Breast epithelium (tissue), 4 donors: ENCODE measurements at places on chromosomes 11 and 22.

GRCh38 chr22:36797374-36797773 is 19.5 kb downstream of the PVALB start:
- no peak for DNase-seq

DNA sequence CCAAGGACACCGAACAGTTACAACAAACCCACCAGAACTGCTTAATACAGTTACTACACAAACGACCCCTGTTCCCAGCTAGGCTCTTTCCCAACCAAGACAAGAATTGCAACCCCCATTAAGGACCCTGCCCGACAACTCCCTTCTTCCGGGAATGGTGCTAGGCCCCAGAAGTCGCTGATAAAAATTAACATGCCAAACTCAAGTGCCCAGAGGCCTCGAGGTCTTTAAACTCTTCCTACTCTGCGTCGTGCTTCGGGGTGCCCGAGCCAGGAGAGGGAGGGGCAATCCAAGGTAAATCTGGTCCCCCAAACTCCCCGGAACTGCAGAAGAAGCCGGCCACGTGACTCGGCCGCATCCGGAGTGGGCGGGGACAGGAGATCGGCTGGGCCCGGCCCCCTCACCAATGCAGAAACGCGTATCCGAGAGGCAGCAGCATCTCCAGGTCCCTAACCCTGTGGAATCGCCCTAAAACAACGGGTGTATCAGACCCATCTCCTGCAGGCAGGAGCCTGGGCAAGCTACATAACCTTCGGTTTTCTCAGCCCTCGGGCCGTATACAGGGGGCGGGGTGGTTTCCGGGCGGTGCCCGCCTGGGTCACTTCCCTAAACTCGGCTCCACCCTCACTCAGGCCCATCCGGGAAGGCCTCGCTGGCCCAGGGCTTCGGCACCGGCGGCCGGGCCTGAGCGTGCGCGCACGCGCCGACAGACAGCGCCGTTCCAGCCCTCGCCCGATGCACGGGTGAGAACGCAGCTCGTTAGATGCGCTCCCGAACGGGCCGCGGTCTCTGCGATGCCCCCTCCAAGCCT is 1.1 kb downstream of the CFL1 start:
- peak; percentile 81 for DNase-seq

DNA sequence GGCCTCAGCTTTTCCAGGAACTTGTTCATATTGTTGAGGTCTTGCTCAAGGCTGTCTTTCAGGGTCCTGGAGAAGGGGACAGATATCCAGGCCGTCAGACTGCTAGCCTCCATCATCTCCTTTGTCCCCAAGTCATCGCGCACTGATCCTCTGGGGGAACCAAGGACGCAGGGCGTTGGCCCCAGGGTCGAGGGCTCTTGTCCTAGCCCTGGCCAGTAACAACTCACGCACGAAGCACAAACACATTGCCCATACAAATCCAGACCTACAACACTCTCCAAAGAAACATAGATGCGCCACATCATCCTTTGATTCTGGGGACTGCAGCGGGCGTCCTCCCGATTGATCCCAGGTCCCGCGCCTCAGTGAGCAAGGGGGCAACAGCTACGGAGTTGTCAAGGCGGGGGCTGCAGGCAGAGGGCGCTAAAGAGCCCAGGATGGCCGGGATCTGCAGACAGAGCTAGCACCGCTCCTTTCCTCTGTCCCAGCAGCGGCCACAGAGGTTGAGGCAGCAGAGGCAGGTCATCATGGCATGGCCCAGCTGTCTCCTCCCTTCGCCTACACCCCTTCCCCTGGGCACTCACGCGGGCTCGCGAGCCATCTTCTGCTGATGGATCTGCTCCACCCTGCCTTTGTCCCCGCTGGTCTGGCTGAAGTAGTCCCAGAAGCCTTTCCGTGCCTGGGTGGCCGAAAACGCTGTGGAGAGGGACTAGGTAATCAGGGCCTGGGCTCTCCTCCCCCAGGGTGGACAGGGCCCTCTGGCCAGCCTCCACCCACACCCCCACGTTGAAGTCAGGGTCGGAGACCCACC is 472 bp downstream of the APOA5 start:
- DNase-seq, result peak; percentile 41

GRCh38 chr11:26231252-26231661 is 100.7 kb upstream of the ANO3 start:
- DNase-seq, result no peak

GRCh38 chr22:27616033-27616432 is 185.5 kb downstream of the MN1 start:
- no peak for DNase-seq

DNA sequence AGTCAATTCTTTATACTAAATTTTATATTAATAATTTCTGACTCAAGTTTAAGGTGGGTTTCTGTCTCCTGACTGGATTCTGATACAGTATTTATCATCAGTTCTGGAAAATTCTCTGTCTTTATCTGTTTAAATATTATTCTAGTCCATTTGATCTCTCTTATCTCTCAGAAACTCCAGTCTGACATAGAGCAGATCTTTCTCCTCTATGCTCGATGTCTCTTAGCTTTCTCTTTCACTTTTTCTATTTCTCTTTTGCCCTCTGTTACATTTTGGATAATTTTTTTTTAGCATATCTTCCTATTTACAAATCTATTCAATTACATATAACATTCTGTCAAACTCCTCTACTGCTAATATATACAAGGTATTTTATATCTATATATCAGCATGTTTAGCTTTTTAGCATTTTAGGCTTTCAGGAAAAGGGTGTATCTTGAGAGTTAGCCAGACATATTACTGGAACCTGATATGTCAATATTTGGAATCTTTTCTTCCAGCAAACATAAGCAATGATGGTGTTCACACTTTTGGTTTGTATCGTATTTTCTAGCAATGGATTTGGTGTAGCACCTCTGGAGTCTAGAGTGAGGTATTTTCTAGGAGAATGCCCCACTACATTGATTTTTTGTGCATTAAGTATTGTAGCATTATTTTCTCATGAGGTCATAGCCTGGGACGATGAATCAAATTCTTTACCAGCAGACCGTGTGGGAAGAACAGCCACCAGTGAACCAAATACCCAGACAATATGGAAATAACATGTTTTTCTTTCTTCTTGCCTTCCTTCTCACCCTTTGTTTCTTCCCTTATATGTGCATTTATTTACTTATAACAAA is 4.1 kb upstream of the NNMT start:
- DNase-seq, result no peak

- DNase-seq, result peak; percentile 37
These were observed 18.1 kb upstream of the MRTFA start for GRCh38 chr22:40654522-40655167.
